ENCODE measurements at places on chromosomes 11 and 22. TPM values are rescaled to one million over a fixed set of nuclear protein-coding genes. Genes with fewer than 3 reads are reported as not detected.

OR5AK2 gene
- not detected for total RNA-seq

PRR33 gene
- not detected for total RNA-seq

TMEM151A gene
- 0.11 TPM for total RNA-seq

SIPA1 gene
- total RNA-seq: 298 TPM

MIOX gene
- total RNA-seq: not detected

SYT8 gene
- not detected for total RNA-seq

ACR gene
- not detected for total RNA-seq

TNNI2 gene
- total RNA-seq: 0.50 TPM

XKR3 gene
- not detected for total RNA-seq

APOA4 gene
- not detected for total RNA-seq

CSF2RB gene
- total RNA-seq: 1.5 TPM

FGF4 gene
- total RNA-seq: not detected

HBD gene
- not detected for total RNA-seq

EXPH5 gene
- total RNA-seq: 3.7 TPM

GNG3 gene
- total RNA-seq: not detected

CSNK2A3 gene
- 0.28 TPM for total RNA-seq

SYT7 gene
- total RNA-seq: not detected

NAT10 gene
- 50.1 TPM for total RNA-seq

MS4A12 gene
- not detected for total RNA-seq
